ENCODE measurements at places on chromosomes 6 and 20. TPM values are rescaled to one million over a fixed set of nuclear protein-coding genes. Genes with fewer than 3 reads are reported as not detected.

LTB gene
- total RNA-seq: 0.51 TPM

PTCRA gene
- not detected for total RNA-seq

ADGRG6 gene
- total RNA-seq: 0.13 TPM

PHACTR3 gene
- not detected for total RNA-seq

CD83 gene
- total RNA-seq: 3.2 TPM

PRL gene
- total RNA-seq: not detected

KIAA1755 gene
- total RNA-seq: not detected

PHF1 gene
- total RNA-seq: 42.1 TPM

SPATS1 gene
- not detected for total RNA-seq

OR2H2 gene
- total RNA-seq: not detected

MCCD1 gene
- total RNA-seq: not detected

KCNS1 gene
- not detected for total RNA-seq

- no peak for DNase-seq
Observed at GRCh38 chr6:168163096-168163731, 84.2 kb upstream of the FRMD1 start.

GRCh38 chr6:115740907-115741306, 319.8 kb downstream of the FRK start:
- DNase-seq: no peak

- DNase-seq: no peak
Observed at GRCh38 chr20:18428490-18429173, 38.2 kb downstream of the DZANK1 start.

DNA sequence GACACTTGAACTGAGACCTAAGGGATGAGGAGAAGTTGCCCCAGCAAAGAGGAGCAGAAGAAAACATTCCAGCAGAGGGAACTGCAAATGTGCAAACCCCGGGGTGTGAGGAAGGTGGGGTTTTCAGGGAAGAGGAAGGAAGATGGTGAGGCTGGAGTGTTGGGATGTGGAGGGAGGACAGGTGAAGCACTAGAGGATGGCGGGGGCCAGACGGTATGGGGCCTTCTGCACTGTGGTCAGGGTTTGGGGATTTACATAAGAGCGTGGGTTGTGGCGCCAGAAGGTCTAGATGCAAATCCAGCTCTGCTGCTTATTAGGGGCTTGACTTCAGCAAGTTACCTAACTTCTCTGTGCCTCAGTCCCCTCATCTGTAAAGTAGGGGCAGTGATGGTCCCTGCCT, 16.0 kb downstream of the DLGAP4 start:
- DNase-seq: no peak

DNA sequence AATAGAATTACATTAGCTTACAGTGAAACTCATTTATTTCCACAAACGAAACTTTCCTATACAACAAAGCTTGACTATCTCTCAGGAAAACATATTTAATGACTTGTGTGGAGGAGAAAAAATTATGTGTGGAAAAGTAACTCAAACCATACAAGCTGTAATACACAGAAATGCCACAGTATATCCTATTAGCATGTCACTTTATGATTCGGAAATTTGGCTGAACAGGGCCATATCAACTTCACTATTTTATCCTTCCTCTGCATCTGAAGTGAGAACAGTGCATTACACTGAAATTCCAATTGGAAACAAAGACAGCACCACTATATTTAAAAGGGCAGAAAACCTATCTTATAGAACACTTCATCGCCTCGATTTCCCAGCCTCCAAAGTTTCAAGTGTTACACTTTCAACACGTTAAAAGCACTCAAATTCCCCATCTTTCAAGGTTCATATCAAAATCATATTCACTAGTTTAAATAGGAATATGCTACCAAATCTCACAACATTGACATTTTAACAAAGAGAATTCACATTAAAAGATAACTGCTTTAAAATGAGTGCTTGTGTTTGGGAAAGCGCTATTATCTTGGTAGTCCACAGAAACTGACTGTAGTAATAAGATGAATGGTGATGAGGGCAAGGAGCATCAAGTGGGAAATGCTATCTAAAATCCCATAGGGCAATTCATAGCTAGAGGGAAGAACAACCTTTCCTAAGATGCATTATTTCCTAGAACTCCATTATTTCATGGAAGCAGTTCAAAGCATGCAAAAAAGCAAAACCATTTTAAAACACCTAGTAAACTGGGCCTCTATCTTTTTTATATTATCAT, 1.8 kb downstream of the REV3L start:
- DNase-seq: peak; percentile 47

- no peak for DNase-seq
Observed at GRCh38 chr6:21836277-21836676, 242.7 kb downstream of the SOX4 start.

DNA sequence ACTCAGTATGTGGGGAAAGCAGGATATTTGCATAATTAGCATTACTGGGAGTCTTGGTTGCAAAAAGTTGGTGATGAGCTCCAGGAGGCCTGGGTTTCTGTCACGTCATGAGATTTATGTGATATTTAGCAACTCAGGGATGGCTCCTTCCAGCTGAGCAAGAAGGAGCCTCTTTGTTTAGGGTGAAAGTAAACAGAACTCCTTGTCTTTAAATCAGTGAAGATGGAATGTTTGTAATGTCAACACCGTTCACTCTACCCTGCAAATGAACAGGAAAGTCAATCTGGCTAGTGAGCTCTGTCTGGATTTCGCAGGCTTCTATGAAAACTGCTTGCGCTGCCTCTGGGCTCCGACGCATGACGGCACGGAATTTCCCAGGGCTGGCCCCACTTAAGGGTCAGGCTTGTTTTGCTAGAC, 86.9 kb downstream of the PXDC1 start:
- DNase-seq: no peak

- no peak for DNase-seq
Observed at GRCh38 chr6:72674842-72675241, 53.0 kb downstream of the KCNQ5 start.
